ENCODE measurements at places on chromosomes 3 and 15.

GRCh38 chr15:46918462-46919140 is 798.7 kb upstream of the SEMA6D start:
- DNase-seq, result no peak

GRCh38 chr15:68445351-68445750 is 13.4 kb upstream of the ITGA11 start:
- DNase-seq, result no peak

GRCh38 chr15:101114166-101114565 is 137.7 kb downstream of the CHSY1 start:
- DNase-seq, result no peak

DNA sequence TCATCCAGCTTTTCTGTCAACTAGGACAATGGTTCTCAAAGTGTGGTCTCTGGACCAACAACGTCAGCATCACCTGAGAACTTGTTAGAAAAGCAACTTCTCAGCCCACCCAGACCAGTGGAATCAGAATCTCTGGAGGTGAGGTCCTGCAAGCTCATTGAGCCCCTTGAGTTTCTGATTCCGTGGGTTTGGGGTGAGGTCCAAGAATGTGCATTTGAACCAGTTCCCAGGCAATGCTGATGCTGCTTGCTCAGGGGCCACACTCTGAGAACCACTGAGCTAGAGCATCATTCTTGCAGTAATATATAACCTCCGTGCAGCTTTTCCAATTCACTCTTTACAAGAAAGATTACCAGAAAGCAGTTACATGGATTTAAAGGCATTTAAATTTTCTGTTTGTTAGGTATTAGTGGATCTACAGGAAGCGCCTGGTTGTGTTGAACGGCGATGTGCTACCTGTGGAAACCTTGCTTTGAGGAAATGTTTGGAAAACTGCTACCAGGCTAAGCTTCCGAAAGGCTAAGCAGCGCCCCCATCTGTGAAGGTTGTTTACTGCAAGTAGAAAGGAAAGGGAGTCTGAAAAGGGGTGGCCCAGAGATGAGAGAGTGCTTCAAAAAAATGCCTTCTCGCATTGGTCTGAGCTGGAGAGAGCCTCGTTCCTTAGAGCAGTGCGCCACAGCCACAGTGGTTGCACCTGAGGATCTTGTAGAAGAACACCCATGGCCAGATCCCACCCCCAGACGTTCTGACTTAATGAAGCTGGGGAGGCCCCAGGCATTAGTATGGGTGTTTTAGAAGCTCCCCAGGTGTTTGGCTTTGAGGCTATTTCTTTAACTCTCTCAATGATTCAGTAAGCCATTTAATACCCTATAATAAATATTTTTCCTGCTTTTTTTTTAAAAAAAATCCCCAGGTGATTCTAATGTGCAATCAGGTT is 50.0 kb downstream of the RLBP1 start:
- no peak for DNase-seq

- no peak for DNase-seq
Observed at GRCh38 chr3:108202080-108202479, 20.1 kb downstream of the IFT57 start.

DNA sequence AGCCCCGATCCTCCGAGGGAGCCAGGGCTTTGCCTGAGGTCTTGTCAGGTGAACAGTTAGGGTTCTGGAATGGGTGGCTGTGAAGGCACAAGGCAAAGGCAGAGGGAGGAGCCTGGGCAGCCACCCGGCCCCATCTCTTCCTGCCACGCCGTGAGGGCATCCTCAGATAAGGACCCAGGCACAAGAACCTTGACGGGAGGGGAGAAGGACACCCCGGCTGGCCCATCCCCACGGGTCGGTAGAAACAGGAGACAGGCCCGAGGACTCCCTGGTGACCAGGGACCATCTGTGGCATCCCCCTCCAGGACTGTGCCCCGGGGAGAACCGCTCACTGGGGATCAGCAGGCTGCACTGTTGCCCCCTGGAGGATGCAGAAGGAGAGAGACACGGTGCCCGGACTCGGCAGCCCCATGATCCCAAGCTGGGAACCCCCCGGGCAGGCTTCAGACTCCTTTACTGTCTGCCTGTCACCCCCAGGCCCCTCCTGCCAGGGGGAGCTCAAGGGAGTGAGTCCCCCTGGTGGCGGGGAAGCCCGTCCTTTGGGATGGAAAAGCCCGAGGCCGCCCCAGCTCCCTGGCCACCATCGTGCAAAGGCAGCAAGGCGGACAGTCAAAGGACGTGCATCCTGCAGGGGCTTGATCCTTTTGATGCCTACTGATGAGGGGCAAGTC is 12.3 kb upstream of the PCSK6 start:
- peak; percentile 10 for DNase-seq

- DNase-seq, result no peak
Observed at GRCh38 chr3:138063416-138063815, 52.0 kb downstream of the DZIP1L start.

- DNase-seq, result peak; percentile 71
Observed at GRCh38 chr3:18445401-18446148, 20.4 kb upstream of the SATB1 start.

GRCh38 chr3:33936171-33936920 is 137.9 kb downstream of the PDCD6IP start:
- no peak for DNase-seq

DNA sequence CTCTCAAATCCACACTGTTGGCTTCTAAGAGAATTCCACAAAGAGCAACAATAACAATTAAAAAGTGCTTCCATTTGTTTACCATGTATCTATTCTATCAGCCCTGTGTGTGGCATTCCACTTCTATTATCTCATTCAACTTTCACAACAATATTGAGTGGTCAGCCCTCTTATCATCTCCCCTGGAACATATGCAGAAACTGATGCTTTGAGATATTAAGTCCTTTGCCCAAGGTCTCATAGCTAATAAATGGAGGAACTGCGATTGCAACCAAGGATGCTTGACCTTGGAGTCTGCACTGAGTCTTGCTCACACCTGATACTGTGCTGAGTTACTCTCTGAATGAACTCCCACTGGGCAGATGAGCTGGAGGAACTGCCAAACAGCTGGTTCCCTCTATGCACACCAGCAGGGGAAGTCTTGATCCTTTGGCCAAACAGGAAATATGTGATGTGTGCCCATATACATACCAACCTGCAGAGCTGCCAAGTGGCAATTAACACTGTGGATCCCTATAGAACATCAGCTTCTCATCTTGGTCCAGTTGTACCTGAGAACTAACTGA is 144.7 kb upstream of the WNT5A start:
- DNase-seq, result no peak

DNA sequence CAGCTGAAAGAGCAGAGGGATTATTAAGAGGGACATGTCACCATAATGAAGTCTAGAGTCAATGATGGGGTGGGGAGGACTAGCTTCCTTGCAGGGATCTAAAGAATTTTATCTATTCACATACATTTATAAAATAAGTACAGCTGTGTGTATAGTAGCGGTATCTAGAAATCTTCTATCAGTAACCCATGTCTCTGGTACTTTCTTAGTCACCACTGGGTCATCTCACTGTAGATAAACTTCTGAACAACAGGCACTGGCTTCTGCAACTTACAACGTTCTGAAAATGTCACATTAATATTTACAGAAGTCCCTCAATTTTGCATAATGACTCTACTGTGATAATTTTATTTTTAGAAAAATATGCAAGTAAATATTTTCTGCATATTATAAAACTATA is 401.7 kb downstream of the TBC1D5 start:
- no peak for DNase-seq

- no peak for DNase-seq
Observed at GRCh38 chr15:42151736-42152135, 4.7 kb downstream of the PLA2G4F start.

GRCh38 chr3:143464850-143465249 is 345.3 kb downstream of the CHST2 start:
- no peak for DNase-seq

GRCh38 chr15:63080634-63081250 is 38.2 kb downstream of the TPM1 start:
- DNase-seq, result no peak

- DNase-seq, result no peak
Observed at GRCh38 chr3:177320765-177321247, 123.5 kb upstream of the TBL1XR1 start.

- DNase-seq, result no peak
Observed at GRCh38 chr15:99432271-99433025, 133.3 kb upstream of the MEF2A start.

DNA sequence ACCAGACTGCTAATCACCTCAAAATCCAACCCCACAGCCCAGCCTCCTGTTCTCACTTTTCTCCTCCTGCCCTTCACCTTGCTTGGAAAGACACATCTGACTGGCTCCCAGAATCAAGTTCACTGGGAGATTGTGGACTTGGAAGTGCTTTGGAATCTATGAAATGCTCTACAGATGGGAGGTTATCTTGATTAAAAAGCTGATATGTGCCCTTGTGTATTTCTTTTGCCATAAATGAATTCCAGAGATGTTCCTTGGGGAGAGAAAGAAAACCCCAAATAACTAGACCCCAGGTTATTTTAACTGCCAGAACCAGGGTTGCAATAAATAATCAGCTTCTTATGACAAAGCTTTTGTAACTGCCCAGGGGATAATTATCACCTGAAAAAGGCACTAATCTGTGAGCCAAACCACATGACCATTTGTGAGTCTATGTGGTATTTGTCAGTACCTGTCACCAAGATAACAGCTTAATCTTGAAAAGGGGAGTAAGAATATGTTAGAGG is 21.7 kb upstream of the ARHGEF3 start:
- DNase-seq, result no peak

GRCh38 chr3:14875411-14876175 is 56.8 kb downstream of the FGD5 start:
- DNase-seq, result no peak

GRCh38 chr3:10993729-10994065 is 1.1 kb downstream of the SLC6A1 start:
- no peak for DNase-seq

GRCh38 chr3:73442886-73443285 is 181.9 kb downstream of the PDZRN3 start:
- no peak for DNase-seq

DNA sequence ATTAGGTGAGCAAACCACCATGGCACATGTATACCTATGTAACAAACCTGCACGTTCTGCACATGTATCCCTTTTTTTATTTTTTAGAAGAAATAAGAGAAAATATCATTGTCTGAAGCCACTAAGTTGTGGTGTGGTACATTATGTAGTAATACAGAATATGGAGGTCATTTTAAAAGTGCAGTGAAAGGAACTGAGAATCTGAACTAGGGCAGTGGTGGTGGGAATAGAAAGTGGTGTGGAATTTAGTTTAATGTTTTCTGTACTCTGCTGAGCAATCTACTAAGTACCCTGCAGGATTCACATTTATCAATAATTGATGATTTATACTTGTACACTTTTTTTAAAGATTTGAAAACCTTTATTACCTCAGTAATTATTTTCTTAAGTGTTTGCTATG is 283.5 kb downstream of the CHL1 start:
- DNase-seq, result no peak

DNA sequence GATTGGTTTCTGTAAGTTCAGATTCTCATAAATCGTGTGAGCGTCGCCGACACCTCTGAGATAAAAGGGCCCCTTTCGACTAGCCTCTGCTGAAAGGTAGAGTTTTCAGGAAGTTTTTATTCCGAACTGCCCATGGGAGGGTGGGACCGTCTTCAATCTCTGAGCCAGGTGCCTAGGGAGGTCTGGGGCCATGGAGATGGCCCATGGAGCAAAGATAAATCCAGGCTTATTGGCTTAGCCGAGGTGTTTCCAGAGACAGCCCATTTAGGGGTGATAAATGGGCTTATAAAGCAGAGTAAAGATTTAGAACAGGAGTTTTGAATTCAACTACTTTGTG is 442 bp downstream of the QTRT2 start:
- DNase-seq, result no peak

- no peak for DNase-seq
Observed at GRCh38 chr15:75723171-75723846, 10.7 kb upstream of the CSPG4 start.

DNA sequence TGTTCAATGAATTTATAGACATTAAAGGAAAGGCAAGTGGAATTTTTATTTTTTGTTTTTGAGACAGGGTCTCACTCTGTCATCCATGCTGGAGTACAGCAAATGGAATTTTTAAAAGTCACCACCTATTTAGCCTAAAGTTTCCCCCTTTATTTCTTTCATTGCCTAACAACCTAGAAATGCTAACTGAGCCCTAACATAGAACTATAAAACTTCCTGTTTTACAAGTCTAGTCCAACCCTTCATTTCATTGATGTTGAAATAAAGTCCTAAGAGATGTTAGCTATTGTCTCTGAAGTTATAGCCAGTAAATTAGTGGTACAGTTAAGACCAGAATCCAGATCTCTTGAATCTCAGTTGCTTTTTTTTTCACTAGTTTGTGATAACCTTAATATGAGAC is 39.0 kb downstream of the MAPK6 start:
- no peak for DNase-seq

- no peak for DNase-seq
Observed at GRCh38 chr3:37229740-37230139, 55.4 kb upstream of the LRRFIP2 start.

GRCh38 chr3:4065085-4065484 is 238.1 kb upstream of the SETMAR start:
- DNase-seq, result no peak

DNA sequence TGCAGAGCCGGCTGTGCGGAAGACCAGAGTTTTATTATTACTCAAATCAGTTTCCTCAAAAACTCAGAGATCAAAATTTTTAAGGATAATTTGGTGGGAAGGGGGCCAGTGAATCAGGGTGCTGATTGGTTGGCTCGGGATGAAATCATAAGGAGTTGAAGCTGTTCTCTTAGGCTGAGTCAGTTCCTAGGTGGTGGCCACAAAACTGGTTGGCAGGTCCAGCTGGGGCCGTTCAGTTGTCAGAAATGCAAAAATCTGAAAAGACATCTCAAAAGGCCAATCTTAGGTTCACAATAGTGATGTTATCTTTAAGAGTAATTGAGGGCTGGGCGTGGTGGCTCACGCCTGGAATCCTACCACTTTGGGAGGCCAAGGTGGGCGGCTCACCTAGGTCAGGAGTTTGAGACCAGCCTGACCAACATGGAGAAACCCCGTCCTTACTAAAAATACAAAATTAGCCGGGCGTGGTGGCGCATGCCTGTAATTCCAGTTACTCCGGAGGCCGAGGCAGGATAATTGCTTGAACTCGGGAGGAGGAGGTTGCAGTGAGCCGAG is 2.3 kb upstream of the ZNF589 start:
- DNase-seq, result no peak

DNA sequence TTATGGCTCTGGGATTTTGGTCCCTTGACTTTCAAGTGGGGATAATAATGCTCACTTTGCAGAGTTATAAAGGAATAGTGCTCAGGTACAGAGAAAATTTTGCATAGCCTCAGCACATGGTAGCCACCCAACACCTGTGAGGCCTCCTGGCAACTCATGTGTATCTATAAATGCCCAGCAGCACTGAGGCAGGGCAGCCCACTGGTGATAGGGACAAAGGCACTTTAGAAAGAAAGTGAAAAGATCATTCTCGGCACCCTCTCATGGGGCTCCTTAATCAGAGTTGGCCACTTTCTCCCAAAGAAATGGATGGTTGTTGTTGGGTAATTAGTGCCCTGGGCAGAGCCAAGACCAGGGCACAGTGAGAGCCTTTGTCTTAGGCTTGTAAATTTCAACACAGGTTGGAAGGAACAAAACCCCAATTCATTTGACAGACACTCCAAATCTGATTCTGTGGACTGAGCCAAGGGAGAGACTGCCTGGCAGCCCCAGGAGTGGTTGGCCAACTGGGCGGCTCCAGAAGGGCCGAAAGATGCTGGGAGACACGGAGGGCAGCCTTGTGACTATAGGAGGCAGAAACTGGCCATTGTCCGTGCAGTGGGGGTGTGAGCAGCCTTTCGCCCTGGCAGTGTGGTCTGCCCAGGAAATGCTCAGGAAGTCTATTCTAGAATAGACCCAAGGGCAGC is 213.2 kb upstream of the RGMA start:
- DNase-seq, result no peak

GRCh38 chr3:195774917-195775316 is 36.8 kb downstream of the MUC4 start:
- peak; percentile 22 for DNase-seq
